ENCODE measurements at places on chromosomes 16 and 17. TPM values are rescaled to one million over a fixed set of nuclear protein-coding genes. Genes with fewer than 3 reads are reported as not detected.

DNA sequence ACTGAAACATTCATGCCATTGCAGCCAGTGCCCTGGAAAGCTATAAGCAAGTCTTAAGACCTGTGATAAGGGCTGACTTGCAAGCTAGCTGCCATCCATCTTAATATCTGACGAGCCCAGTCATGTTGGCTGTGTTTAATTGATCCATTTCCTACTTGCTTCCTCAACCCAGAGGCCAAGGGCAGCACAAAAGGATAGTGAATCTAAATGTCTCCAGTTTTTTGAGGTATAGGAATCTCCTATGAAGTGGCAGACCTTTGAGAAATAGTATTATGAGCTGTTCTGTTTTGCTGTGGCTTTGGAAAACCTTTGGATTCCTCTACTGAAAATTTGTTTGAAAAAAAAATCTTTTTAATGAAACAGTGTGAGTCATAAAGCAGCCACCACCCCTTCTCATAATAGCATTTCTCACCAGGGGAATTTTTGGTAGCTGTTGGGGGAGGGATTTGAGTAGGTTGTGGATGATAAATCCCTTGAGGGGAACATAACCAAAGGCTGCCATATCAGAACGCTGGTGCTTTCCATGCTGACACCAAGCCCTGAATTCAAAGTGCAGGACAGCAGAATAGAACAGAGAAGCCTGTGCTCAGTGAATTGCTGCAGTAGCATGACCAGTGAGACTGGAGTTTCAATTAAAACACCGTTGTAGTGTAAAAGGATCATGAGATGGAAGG is 12.9 kb downstream of the ZNRF1 start:
- DNase-seq: peak; percentile 51

HSPB9 gene
- total RNA-seq: not detected

NT5M gene
- total RNA-seq: 38.7 TPM

EFCAB13 gene
- 4.8 TPM for total RNA-seq
